CD4-positive, alpha-beta T cell treated with Interleukin-4 for 4 hours (primary cell): ENCODE measurements at places on chromosomes 6 and 20.
A peak's percentile ranks its signal among the peaks of the same experiment; 100 is the strongest.

DNA sequence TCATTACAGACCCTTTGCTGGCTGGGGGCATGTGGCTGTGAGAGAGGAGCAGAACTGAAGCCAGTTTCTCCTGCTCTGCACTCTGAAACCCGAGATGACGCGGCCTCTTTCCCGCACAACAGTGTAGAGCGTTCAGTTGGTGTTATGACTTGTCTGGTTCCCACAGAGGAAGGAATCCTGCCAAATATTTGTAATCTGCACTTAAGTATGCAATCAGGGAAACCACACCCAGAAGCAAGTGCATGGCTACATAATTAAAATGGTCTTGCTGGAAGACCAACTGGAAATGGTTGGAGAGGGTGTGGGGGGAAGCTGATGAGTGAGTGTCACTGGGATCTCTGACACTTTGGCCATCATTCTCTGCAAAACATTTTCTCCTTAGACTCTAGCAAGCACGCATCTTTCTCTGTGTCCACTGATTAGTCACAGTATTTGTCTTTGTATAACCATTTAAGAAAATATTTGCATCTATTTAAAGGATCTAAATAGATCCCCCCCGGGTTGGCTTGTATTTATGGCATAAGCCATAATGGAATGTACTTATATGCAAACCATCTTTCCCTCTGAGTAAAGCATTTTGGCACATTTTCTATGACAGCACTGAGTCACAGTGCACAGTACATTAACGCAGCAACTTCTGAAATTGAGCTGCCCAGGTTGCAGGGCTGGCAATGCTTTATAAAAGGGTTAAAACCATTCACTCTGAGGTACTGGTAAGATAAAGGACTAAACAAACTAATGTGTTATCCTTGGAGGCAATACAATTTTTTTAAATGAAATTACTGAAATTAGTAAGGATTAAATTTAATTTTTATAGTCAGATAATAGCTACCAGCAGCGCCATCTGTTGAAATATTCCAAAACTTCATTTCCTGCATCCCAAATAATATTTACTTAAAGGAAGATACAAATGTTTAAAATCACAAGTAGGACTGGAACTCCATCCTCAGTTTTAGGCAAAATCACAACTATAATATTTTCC is 76.7 kb downstream of the FOXC1 start:
- no peak for DNase-seq

DNA sequence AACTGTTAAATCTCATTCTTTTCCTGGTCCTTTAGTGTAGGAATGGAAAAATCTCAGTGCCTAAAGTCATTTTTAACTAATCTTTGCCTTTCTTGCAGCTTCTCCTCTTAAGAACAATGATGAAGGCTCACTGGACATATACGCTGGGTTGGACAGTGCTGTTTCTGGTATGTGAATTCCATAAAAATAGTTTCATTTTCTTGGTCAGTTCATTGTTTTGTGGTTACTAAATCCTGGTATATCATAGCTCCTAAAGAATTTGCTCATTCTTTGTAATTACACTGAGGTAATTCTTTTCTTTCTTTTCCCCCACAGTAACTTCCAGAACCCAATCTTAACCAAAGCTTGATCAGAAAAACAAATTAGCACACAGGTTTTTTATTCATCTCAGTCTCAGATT is 23.4 kb downstream of the CASP8AP2 start:
- no peak for DNase-seq

DNA sequence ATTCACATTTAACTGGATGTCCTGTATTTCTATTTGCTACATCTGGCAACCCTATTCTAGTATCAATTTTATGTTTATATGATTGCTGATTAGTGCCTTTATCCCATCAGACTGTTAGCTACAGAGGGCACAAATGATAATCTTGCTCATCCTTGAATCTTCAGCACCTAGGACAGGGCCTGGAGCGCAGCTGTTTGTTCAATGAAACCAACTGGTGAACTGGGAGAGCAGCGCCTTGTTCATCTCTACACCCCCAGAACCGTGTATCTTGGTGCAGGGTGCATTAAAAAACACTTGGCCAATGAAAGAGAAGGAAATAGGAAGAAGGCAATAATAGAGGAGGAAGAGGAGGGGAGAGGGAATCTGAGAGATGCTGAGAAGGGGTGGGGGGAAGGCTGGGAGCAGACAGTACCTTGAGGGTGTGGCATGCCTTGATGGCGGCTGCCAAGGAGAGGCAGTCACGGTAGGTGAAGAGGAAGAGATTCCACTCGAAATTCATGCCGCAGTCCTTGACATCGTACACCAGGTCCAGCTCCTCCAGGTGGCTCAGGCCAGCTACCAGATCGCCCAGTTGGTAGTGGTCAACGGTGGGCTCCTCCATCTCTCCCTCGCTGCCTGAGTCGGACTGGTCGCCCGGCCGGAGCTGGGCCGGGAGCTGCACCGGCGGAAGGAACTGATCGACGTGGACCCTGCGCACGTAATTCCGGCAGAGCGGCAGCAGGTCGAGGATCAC is 15.5 kb downstream of the TMEM151B start:
- DNase-seq, result no peak

- peak; percentile 63 for DNase-seq
These were observed 29.2 kb downstream of the TFEB start for GRCh38 chr6:41705996-41706835.

DNA sequence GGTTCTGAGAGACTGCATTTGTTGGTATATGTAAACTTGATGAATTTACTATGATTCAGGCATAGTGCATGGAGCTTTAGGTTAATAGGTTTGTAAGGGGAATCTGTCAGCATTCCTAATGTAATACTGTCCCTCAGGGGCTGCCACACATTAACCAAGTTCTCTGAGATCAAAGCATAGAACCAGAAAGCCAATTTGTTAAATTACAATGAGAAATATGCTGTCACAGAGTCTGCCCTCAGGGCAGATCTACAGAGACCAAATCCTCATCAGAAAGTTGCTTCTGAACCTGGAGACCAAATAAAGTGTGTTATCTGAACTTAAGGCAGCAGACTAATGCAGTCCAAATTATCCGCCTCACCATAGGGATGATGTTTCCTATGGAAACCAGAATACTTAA is 250.8 kb upstream of the HTR1E start:
- no peak for DNase-seq

- no peak for DNase-seq
These were observed 44.3 kb downstream of the TM9SF4 start for GRCh38 chr20:32153771-32154170.

GRCh38 chr6:121504227-121504626 is 68.8 kb downstream of the GJA1 start:
- no peak for DNase-seq

- no peak for DNase-seq
These were observed 151.6 kb upstream of the GMDS start for GRCh38 chr6:2396846-2397630.

GRCh38 chr6:167053895-167054530 is 54.8 kb downstream of the CEP43 start:
- DNase-seq, result peak; percentile 57

- no peak for DNase-seq
These were observed 48.6 kb upstream of the PTPRT start for GRCh38 chr20:43238266-43238665.

- no peak for DNase-seq
These were observed 731.4 kb upstream of the CITED2 start for GRCh38 chr6:140105857-140106256.

DNA sequence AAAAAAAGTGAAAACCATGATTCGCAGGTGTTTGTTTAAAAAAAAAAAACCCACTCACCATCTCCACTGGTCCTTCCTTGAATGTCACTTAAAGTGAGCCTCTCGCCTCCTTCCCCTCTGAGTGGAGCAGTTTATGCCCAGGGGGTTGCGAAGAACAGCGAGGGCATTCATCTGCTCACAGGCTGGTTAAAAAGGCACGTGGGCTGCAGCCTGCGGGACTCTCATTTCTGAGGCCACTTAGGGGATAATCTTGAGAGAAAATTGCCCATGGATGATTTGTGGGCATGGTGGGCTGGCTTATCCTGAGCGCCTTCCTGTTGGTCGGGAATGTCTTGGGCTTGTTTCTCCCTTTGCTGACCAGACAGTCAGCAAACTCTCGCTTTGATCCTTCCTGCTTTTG is 18.9 kb downstream of the BCAS4 start:
- DNase-seq, result no peak

- no peak for DNase-seq
These were observed 180.4 kb downstream of the BTBD9 start for GRCh38 chr6:38459291-38459690.
